ENCODE measurements at places on chromosomes 4 and X.

DNA sequence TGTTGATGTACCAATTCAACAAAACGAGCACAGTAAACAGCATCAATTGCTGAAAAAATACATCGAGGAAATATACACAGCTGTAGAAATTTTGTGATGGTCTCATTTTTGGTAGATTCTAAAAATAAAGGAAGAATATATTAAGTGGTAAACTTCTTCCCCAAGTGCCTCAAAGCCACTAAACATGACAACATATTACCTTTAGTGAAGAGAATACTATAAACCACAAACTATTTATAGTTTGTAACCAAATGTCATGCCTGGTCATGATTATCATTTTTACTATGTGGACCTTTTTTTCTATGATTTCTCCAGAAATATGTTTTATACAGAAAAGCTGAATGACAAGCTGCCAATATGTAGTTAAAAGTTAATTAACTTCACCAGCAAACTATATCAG is 106.9 kb downstream of the THOC2 start:
- DNase-seq = no peak

DNA sequence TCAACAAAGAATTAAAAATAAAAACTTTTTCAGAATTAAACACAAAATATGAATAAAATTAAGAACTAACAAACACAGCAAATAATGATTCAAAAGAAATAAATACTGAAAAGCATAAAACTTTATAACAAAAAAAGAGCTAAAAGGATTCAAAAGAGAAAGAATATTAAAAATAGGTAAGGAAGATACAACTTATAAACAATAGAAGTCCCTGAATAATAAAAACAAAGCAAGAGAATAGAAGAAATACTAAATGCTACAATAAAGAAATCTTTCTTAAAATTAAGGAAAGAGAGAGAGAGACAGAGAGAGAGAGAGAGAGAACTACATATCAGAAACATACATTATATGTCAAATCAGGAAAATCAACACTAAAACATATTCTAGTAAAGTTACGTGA is 619.9 kb upstream of the SLIT2 start:
- DNase-seq = no peak

DNA sequence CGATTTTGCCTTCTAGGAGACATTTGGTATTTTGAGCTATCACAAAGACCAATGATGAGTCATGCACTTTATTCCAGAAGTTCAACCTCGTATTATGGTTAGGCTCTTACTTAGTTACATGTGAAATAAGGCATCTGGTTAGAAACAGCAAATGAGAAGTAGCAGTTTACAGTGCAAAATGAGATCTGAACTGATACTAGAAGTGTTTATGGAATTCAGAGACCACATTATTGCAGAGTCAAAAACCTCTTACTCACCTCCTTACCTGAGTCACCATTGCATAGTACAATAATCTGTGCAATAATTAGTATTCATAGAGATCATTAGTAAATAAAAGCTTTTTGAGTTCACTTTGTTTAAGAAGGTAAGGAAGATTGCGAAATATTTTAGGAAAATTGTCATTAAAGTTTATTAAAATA is 38.7 kb downstream of the SEC24B start:
- peak; percentile 13 for DNase-seq

DNA sequence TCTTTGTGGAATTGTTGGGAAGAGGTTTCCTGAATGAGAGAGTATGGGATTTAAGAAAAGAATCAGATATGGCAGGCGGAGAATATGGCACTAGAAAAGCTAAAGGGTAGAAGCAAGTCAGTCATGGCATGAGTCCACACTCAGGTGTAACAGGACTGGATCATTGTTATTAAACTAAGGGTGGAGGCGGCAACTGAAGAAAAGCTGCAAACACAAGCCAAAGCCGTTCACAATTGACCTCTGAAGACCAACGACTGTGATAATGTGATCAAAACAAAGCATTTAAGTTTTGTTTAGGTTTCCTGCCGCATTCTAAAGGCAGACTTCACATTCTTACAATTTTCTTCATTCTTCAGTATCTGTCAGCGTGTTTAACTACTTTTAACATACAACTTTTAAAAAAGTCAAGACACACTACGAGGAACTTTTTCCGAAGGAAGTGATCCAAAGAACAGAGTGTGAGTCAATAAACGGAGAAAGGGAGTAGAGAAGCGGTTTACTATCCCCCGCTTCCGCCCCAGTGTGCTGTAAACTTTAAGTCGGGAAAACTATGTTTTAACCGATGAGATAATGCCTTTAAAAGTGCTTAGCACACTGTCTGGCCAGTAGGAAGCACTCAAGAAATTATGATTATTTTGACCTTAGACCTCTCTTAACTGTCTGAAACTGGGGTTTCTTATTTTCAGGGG is 909 bp upstream of the SLAIN2 start:
- no peak for DNase-seq

- no peak for DNase-seq
Observed at GRCh38 chr4:157885811-157886210, 287.0 kb downstream of the GASK1B start.

Measured in CD4-positive, alpha-beta T cell treated with Interleukin-15 for 4 hours (primary cell).